ENCODE measurements at places on chromosomes 13 and 19.

- DNase-seq, result no peak
These were observed at the start of gene DIRAS1 for GRCh38 chr19:2720777-2721569. TSS of gene DIRAS1 (minus strand) at chr19:2721372. CDS start at chr19:2717806, 3,566 bp downstream.

- no peak for DNase-seq
These were observed 27.7 kb downstream of the MCF2L start for GRCh38 chr13:112996671-112997091.

DNA sequence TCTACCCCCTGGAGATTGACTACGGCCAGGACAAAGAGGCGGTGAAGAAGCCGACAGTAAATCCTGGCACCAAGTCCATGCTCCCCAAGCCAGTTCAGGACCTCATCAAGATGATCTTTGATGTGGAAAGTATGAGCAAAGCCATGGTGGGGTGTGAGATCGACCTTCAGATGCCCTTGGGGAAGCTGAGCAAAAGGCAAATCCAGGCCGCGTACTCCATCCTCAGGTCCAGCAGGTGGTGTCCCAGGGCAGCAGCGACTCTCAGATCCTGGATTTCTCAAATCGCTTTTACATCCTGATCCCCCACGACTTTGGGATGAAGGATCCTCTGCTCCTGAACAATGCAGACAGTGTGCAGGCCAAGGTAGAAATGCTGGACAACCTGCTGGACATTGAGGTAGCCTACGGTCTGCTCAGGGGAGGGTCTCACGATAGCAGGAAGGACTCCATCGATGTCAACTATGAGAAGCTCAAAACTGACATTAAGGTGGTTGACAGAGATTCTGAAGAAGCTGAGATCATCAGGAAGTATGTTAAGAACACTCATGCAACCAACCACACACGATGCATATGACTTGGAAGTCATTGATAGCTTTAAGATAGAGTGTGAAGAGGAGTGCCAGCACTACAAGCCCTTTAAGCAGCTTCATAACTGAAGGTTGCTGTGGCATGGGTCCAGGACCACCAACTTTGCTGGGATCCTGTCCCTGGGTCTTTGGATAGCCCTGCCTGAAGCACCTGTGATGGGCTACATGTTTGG is 24.0 kb upstream of the ANKRD10 start:
- no peak for DNase-seq

DNA sequence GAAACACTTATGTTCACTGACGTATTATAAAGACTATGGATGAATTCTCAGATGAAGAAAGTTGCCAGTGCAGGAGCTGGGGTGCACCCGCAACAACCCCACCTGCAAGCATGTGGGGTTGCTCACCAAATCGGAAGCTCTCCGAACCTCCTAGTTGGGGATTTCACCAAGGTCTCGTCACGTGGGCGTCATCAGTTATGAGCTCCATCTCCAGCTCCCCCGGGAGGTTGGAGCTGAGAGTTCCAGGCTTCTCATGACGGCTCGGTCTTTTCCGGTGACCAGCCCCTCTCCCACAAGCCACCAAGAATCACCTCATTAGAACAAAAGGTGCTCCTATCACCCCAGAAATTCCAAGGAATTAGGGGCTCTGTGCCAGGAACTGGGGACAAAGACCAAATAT is 46.1 kb upstream of the TUBGCP3 start:
- DNase-seq, result no peak

DNA sequence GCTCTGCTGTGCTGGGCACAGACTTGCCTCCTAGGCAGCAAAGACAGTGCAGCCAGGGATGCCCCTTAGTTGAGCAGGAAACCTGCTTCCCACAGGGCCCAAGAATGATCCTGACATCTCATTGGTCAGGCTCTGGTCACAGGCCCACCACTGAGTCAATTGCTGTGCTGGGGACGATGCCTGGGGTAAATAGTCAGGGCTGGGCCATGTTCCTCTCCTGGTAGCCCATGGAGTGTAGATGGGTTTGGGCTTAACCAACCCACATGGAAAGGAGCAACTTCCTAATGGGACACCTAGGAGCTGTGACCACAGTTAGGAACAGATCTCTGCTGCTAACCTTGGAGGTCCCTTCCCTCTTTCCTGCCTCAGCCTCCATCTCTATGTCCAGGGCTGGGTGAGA is 212.5 kb upstream of the ZNF536 start:
- DNase-seq, result peak; percentile 64

DNA sequence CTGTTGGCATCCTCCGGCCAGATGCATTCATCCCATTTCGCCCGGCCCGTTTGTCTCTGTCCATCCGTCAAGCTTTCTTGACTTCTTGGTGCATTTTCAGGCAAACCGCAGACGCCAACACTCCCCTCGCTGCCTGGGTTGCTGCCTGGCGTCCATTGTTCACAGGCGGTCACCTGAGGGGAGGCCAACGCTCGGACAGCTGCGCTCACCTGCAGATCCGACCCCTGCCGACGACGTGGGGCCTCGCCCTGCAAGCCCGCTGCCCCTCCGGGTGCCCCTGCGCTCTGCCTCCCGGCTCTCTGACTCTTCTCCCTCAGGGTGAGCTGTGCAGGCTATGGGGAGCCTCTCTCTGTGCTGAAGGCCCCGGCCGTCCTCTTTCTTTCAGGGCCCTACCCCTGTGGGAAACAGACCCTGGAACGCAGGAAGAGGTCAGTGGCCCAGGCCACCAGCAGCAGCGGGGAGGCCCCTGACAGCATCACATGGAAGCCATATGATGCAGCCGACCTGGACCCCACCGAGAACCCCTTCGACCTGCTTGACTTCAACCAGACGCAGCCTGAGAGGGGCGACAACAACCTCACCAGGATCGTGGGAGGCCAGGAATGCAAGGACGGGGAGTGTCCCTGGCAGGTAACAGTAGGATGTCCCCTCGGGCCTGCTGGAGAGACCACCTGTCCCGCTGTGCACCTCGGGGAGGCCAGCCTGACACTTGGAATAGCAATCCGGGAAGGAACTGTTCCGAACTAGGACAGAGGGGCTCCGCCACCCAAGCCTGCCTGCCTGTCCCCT is 14.8 kb upstream of the PROZ start:
- DNase-seq, result peak; percentile 70

GRCh38 chr19:44876930-44877535 is 14.0 kb upstream of the TOMM40 start:
- no peak for DNase-seq

DNA sequence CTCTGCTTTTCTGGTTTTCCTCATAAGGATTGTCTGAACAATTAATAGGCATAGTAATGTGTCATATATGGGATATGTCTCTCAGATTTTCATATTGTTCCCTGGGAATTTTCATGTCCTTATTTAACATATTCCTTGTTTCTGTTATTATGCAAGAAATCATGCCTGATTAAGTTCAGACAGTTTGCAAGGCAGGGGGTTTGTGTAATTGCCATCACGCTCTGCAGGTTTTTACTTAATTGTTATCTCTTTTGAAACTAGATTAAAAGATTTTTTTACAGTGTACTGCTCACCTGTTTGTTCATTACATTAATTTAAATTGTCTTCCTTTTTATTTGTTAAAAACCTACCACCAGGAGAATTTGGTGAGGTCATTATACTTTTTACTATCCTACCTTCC is 1253.2 kb upstream of the PRR20A start:
- DNase-seq, result no peak
